ENCODE measurements at places on chromosomes 3 and 15. TPM values are rescaled to one million over a fixed set of nuclear protein-coding genes. Genes with fewer than 3 reads are reported as not detected.

NDUFB5 gene
- 49.9 TPM for total RNA-seq

CFAP20DC gene
- not detected for total RNA-seq

MKRN3 gene
- 2.1 TPM for total RNA-seq

SNTN gene
- 6.3 TPM for total RNA-seq

KLHDC8B gene
- 37.9 TPM for total RNA-seq

NEO1 gene
- total RNA-seq = 27.6 TPM

EPHB1 gene
- 2.4 TPM for total RNA-seq

ATP13A4 gene
- total RNA-seq = 207 TPM

UROC1 gene
- not detected for total RNA-seq

OR5H15 gene
- total RNA-seq = not detected

SCG5 gene
- not detected for total RNA-seq

CTDSPL gene
- 51.0 TPM for total RNA-seq

GALNT15 gene
- total RNA-seq = 25.1 TPM

BFSP2 gene
- total RNA-seq = not detected

NRG4 gene
- 4.4 TPM for total RNA-seq

SOX2 gene
- total RNA-seq = 0.57 TPM

BTBD1 gene
- total RNA-seq = 45.6 TPM

SLC22A13 gene
- total RNA-seq = not detected

REC114 gene
- not detected for total RNA-seq

CIAO2A gene
- total RNA-seq = 70.3 TPM
